ENCODE measurements at places on chromosomes 6 and 20.

- DNase-seq = peak; percentile 47
Observed at GRCh38 chr6:32854376-32855178, 585 bp downstream of the PSMB9 start.

- peak; percentile 46 for DNase-seq
Observed at GRCh38 chr6:107691062-107691751, 132.9 kb downstream of the SCML4 start.

DNA sequence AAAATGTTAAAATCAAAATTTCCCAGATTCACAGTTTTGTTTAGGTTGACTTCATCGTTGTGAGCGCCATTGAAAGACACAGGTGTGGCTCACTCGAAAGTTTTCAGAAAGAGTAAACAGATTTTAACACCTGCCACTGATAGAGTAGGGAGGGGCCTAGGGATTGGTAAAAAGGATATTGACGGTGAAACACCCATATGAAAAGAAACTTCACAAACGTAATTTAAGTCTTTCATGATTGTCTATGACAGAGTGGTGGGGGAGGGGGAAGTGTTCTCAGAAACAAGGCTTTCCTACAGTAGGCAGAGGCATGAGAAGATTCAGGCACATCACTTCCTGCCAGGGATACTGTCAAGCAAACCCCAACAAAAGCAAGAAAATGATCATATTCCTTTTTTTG is 101.4 kb downstream of the PERP start:
- no peak for DNase-seq

DNA sequence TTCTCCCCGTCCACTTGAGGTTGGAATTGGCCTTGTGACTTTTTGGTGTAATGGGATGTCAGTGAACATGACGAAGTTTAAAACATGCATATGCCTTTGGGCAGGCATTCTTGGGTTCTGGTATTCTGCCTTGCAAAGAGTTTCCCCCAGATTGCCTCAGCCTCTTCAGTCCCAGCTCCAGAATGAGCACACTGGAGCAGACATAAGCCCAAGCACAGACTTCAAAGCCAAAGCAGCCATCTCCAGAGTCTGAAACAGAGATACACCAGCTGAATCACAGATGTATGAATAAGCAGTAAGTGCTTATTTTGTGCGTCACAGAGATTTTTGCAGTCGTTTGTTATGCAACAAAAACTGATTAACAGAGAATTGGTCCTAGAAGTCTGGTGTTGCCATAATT is 546.0 kb downstream of the FRK start:
- no peak for DNase-seq

- no peak for DNase-seq
Observed at GRCh38 chr6:10540073-10540746, 19.1 kb downstream of the GCNT2 start.

- DNase-seq = peak; percentile 25
Observed at GRCh38 chr6:112018619-112019416, 35.1 kb upstream of the CCN6 start.

- DNase-seq = no peak
Observed at GRCh38 chr6:55668591-55668990, 89.6 kb upstream of the HMGCLL1 start.

- no peak for DNase-seq
Observed at GRCh38 chr20:51946586-51946985, 144.3 kb upstream of the SALL4 start.

DNA sequence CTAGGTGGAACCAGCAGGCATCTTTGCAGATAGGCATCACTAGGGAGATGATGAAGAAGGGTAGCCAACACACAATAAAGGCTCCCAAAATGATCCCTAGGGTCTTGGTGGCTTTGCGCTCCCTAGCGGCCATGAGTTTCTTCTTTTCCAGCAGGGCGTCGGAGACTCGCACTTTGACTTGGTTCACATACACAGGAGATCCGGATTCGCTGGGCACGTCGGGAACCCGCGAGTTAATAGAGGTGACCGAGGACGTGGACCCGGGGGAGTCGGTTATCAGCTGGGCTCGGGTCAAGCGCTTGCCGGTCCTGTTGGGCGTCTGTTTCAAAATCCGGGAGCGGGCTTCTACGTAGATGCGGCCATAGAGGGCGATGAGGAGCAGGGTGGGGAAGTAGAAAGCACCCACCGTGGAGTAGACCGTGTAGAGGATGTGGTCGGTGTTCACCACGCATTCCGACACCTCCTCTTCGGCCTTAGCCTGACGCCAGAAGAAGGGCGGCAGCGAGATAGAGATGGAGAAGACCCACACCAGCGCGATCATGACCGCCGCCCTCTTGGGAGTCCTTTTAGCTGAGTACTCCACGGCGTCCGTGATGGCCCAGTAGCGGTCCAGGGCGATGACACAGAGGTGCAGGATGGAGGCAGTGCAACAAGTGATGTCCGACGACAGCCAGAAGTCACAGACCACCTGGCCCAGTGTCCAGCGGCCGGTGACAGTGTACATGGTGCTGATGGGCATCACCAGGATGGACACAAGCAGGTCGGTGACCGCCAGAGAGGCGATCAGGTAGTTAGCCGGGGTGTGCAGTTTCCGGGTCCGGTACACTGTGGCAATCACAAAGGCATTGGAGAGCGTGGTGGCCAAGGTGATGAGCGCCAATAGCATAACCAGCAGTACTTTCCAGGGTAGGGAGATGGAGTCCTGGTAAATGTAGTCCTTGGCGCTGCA is 658 bp downstream of the HTR1B start:
- DNase-seq = peak; percentile 1

- DNase-seq = no peak
Observed at GRCh38 chr20:57794036-57794435, 84.2 kb upstream of the PMEPA1 start.

GRCh38 chr6:105428342-105428957 is 25.6 kb upstream of the PREP start:
- peak; percentile 89 for DNase-seq

- DNase-seq = no peak
Observed at GRCh38 chr6:155252581-155252980, 11.2 kb upstream of the CLDN20 start.

- DNase-seq = no peak
Observed at GRCh38 chr20:53778041-53778516, 184.4 kb upstream of the ZNF217 start.

DNA sequence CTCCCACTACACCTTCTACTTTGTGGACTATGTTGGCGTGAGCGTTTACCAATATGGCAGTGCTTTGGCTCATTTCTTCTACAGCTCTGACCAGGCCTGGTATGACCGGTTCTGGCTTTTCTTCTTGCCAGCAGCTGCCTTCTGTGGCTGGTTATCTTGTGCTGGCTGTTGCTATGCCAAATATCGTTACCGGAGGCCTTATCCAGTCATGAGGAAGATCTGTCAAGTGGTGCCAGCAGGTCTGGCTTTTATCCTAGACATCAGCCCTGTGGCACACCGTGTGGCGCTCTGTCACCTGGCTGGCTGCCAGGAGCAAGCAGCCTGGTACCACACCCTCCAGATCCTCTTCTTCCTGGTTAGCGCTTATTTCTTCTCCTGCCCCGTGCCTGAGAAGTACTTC is 16.5 kb upstream of the EFHC1 start:
- DNase-seq = peak; percentile 17

GRCh38 chr6:116144605-116145004 is 18.7 kb upstream of the COL10A1 start:
- DNase-seq = peak; percentile 64

- peak; percentile 95 for DNase-seq
Observed at GRCh38 chr6:162099685-162100084, 627.9 kb downstream of the PRKN start.

- DNase-seq = peak; percentile 30
Observed at GRCh38 chr20:46438156-46438750, 31.8 kb upstream of the ELMO2 start.

- peak; percentile 94 for DNase-seq
Observed at GRCh38 chr6:52595000-52595795, 18.3 kb upstream of the TRAM2 start.

- DNase-seq = no peak
Observed at GRCh38 chr20:32820698-32821377, 1.1 kb downstream of the MAPRE1 start.

GRCh38 chr20:18187020-18187419 is 49.4 kb downstream of the KAT14 start:
- no peak for DNase-seq

DNA sequence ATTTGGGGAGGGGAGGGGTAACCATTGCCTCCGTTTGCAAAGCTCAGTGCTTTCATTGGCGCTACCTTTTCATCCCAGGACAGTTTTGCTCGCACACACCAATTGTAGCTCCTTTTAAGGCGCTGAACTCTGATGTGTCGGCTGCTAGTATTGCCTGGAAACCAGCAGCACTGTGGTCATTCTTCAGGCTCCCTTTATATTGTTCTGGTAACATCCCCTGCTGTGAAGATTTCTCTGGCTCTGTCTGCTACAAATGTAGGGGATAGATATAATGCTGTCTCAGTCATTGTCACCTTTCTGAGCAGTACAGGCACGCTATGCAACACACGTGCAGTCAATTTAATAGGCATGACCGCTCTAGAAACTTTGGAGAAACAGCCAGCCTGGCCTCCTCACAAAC is 172.9 kb upstream of the SASH1 start:
- no peak for DNase-seq

GRCh38 chr20:5078399-5078958 is 41.3 kb downstream of the PCNA start:
- peak; percentile 30 for DNase-seq

GRCh38 chr6:39786649-39787048 is 5.5 kb upstream of the DAAM2 start:
- no peak for DNase-seq

DNA sequence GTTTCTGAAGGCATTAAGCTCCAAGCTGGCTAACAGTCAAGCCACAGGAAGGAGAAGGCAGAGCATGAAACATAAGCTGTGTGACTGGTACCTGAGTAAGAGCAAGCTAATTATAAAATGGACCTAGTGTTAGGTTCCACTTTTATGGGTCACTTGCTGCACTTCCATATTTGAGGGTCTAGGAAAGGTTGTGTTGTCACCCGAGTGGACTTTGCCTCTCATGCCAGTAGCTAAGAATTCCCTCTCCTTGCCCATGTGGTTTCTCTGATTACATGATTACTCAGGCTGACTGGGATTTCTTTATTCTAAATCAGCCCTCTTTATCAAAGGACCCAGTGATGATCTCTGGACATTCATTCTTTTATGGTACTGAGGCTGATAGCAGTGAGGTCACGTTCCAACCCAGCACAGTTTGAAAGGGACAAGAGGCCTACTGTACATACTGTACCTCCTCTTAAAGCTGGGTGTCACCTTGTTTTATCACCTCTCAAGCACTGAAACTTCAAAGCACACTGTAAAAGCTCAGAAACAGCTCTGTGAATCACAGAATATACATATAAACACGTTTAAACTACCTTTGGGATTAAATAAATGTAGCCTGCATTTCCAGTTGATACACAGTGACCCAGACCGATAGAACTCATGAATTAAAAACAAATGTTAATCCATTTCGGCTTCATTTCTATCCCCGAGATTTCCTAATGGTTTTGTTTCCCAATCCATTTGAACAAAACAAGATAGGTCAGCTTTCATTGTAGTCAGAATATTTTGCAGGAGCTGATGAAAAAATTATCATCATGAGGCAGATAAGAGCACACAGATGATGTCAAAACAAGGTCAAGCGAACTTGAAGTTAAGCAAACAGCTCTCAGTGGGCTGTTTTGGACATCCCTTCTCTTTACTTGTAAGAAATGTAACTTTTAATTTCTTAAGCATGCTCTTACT is 96.5 kb downstream of the ALDH8A1 start:
- peak; percentile 91 for DNase-seq

DNA sequence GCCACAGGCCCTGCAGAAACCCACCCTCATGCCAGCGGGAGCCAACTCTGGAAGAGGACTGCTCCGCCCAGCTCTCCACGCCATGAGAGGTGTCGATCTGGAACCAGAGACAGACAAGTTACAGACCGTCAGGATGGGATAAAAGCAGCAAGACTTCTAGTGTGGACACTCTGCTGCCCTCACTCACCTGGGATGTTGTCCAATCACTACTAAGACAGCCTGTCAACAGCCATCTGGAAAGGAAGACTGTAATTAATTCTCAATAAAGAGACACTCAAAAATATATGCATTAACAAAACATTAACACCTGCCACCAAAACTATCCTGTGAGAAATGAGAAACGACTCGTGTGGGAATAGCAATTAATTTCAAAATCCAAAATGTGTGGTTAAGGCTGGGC is 28.3 kb downstream of the SLC2A4RG start:
- DNase-seq = no peak

DNA sequence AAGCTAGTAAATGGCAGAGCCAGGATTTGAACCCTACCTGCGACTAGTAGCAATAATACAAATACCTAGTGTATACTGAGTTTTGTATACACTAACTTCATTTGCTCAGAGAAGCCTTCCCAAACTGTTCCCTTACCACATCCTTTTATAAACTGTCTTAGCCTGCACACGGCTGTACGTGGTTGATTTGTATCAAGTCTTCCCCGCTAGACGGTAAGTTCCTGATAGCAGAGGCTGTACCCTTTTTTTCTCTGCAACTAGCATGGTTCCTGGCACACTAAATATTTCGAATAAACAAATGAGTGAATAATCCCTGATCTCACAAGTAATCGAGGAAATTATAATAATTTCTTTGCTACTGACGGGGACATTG is 636 bp downstream of the RTF2 start:
- no peak for DNase-seq

- DNase-seq = no peak
Observed at GRCh38 chr6:165820934-165821333, 157.9 kb upstream of the PDE10A start.

DNA sequence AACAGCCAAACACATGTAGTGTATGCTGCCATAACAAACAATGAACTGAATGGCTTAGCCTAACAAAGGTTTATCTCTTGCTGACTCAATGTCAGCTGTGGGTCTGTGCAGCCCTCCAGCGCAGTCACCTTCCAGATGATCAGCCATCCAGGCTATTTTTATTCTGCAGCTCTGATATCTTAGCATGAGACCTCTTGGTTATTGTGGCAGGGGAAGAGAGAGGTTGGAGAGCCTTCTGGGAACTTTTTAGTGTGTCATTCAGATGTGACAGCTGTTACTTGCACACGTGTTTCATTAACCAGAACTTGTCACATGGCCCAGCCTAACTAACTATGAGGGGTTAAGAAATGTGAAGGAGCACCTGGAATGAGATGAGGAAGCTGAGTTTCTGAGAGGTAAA is 202.5 kb downstream of the DHX35 start:
- DNase-seq = no peak

- no peak for DNase-seq
Observed at GRCh38 chr6:134956676-134957075, 6.8 kb upstream of the ALDH8A1 start.

- DNase-seq = peak; percentile 93
Observed at GRCh38 chr20:9241232-9241692, 172.4 kb downstream of the PLCB4 start.
